ENCODE measurements at places on chromosomes 4 and X. TPM values are rescaled to one million over a fixed set of nuclear protein-coding genes. Genes with fewer than 3 reads are reported as not detected.

DNA sequence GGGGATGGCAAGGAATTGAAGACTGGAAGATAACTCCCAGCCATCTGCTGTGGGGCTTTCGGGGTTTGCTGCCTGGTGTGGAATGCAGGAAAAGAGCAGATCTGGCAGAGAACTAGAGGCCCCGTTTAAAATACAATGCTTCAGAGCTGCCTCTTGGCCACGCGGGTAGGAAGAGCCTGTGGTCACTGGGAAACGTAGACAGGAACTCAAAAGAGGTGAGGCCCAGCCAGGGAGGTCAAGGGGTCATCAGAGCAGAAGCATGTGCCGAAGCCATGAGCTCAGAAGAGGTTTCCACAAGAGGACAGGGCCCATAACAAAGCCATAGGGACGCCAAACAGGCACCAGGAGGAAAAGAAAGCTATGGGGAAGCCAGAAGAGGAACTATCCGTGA lies 14.5 kb upstream of the STS start:
- peak; percentile 53 for DNase-seq

The ASB5 gene
- 619 TPM for total RNA-seq

- peak; percentile 87 for DNase-seq
Measured at GRCh38 chr4:122764821-122765215, 32.3 kb downstream of the BBS12 start.

- DNase-seq = no peak
Measured at GRCh38 chr4:87026800-87027495, 92.1 kb downstream of the AFF1 start.

The FAM47E gene
- total RNA-seq = 0.19 TPM
